ENCODE measurements at places on chromosomes 11 and 22.

GRCh38 chr11:115330684-115331482 lies 173.3 kb downstream of the CADM1 start:
- DNase-seq: no peak

DNA sequence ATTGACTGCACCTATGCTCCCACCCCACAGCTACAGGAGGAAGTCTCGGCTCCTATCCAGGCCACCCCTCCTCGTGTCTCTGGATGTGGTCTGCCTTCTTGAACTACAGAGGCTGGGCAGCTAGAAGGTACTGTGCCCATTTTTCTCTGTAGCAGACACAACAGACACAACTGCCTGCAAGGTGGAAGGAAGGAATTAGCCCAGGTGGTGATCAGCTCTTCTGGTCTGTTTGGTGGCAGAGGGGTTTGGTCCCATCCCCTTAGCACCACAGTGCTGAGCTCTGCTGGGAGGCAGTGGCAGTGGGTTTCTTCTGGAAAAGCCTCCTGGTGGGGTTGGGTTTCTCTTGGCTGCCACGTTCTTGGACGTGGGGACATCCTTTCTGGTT lies 132.5 kb downstream of the MPPED1 start:
- no peak for DNase-seq

GRCh38 chr11:44568658-44569473 lies 3.4 kb downstream of the CD82 start:
- peak; percentile 91 for DNase-seq

DNA sequence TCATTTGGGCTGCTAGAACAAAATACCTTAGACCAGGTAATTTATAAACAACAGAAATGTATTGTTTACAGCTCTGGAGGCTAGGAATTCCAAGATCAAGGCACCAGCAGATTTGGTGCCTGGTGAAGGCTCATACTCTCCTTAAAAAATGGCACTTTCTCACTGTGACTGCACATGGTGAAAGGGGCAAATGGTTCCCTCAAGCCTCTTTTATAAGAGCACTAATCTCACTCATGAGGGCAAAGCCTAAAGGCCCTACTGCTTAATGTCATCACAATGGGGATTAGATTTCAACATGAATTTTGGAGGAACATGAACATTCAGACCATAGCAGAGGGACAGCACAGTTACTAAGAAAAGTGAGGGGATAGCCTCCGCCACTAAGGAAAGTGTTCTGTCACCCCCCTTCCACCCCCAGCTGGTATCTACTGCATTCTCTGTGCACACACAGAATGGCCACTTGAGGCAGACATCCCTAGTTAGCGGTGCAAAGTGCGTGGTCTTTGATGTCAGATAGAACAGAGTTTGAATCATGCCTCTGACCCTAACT lies 47.2 kb upstream of the CEP295 start:
- no peak for DNase-seq

- DNase-seq: no peak
Observed at GRCh38 chr11:128491195-128491936, 96.0 kb downstream of the ETS1 start.

- DNase-seq: peak; percentile 95
Observed at GRCh38 chr11:64659417-64660144, 63.4 kb downstream of the NRXN2 start.

GRCh38 chr11:17116117-17116516 lies 38.6 kb upstream of the RPS13 start:
- no peak for DNase-seq

DNA sequence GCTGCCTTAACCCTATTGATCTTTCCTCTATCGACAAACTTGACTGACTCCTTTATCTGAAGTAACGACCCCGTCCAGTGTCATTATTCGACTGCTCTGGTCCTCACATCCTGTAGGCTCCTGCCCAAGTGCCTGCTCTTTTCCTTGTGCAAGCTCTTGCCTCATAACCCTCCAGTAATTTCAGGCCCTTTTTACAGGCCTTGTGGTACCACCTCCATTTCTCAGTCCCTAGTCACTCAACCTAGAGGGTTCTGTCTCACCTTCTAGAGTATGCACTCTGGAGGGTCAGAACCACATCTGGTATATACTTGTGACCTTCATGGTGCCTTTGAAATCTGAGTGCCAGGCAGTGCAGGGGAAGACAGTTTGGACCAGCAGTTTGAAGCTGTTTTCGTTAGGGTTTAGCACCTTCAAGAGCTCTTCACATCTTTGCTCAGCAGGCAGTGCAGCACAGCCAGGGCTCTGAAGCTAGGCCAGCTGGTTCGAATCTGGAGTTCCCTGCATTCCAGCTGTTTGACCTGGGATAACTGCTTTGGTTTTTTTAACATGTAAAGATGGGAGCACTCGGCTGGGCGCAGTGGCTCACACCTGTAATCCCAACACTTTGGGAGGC lies 11.2 kb downstream of the SNRPD3 start:
- DNase-seq: no peak

DNA sequence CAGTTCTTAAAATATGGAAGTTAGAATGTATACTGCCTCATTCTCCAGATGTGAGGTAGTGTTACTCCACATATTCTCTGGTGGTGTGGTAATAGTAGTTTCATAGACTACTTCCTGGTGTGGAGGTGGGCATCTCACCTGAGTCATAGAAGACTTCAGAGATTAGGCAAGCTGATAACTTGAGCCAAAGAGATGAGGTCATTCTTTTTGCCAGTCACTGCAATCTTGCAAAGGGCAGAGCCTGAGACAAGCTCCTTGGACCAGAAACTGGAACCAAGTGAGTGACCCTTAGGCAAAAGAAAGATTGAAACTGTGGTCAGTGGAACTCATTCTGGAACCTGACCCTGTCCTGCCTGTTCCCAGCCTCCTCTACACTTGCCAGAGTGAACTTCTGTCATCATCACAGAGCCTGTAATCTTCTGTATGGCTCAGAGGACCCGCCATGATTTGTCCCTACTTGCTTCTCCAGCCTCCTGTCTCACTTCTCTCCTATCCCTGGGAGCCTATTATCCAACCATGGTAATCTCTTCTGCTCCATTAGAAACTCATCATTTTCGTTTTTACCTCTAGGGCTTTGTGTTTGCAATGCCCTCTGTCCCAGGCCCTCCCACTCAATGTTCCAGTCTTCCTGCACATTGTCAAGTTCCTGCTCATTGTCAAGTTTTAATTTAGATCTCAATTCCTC lies 10.6 kb upstream of the CCDC83 start:
- DNase-seq: peak; percentile 41
